Activated CD8-positive, alpha-beta memory T cell treated with anti-CD3 and anti-CD28 coated beads for 48 hours (primary cell): ENCODE measurements at places on chromosomes 5 and 9.

DNA sequence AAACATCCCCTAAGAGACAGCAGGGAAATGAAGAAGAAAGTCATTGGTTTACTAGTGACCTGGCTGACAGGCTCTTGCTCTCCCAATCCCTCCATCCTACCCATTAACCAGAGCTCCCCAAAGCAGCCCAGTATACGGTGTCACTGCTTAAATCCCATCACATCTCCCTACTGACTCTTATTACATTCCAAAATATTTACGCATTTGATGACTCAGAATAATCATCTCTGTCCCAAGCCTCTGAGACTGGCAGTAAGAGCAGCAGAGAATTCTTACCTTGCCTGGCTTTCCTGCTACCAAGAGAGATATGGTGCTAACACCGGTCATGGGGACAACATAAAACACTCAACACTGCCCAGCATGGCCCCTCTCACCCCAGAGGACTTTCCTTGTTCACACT is 20.2 kb upstream of the WHRN start:
- DNase-seq, result no peak

DNA sequence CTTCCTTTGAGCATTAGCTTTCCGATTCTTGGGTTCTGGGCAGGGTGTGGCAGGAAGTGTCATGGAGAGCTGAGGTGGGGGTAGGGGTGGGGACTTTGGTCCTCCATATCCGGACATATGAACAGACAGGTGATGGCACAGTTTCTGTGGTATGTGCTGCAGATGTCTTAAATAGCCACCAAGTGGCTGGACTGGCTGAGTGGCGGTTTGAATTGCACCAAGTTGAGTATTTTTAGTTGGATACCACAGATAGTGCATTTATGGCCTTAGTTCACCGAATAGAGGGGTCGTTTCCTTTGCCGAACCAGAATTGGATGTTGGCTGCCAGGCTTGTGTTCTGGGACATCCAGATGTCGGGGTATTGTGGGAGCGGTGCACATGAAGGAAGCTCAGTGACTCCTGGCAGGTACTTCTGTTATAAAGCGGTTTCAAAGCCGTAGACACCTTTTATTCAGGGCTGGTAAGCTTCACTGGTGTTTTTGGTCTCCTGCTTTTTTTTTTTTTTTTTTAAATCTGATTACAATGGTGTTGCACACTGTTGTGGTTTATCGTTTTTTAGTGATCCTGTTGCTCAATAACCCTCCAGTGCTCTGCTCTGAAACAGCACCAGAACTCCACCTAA is 15.1 kb upstream of the TNFAIP8 start:
- no peak for DNase-seq

DNA sequence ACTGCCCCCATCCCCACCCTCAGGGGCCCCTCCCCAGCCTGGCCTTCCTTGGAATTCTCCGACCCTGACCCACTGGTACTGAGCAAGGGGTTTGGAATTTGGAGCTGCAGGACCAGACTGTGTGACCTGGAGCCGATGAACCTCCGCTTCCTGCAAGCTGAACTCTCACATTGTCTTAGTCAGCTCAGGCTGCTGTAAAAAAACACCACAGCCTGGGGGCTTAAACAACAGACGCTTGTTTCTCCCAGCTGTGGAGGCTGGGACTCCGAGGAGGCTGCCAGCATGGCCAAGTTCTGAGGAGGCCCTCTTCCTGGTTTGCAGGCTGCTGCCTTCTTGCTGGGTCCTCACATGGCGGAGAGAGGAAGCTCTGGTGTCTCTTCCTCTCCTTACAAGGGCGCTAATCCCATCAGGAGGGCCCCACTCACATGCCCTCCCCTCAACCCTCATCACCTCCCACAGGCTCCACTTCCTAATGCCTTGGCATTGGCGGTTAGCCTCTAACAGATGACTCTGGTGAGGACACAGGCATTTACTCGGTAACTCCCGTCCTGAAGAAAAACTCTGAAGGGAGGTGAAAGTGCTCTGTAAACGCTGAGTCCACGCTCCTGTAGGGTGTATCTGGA is 42.4 kb downstream of the C5orf15 start:
- no peak for DNase-seq

GRCh38 chr9:94168203-94169000 is 84.1 kb downstream of the PTPDC1 start:
- no peak for DNase-seq

DNA sequence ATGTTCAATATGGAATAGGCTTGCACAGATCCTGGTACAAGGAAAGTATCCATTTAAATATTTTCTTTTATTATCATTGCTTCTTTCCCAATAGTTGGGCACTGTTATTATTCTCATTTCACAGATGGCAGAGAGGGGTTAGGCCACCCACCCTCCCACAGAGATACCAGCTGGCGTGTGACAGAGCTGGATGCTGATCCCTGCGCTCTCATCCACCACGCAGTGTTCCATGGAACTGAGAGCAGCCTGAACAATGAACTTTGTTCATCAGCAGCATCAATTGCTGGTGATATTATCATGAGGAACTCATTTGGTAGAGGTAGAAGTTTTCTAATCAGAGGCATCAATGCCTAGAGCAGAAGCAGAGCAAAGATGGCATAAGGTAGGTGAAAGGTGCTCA is 227.9 kb downstream of the ESM1 start:
- no peak for DNase-seq

- no peak for DNase-seq
These were observed 54.3 kb upstream of the TNFSF15 start for GRCh38 chr9:114860187-114860586.

DNA sequence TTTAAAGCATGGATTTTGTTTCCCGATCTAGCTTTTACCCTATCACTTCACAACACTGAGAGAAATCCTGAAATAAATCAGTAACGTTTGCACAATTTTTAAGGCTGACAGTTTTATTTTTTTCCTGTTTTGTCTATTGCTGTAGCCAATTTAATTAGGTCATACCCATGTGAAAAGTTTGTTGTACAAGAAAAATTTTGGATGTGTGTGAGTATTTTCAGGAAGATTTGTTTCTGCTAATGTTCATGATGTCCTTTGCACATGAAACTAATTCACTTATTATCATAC is 237.8 kb downstream of the ARRDC3 start:
- no peak for DNase-seq

DNA sequence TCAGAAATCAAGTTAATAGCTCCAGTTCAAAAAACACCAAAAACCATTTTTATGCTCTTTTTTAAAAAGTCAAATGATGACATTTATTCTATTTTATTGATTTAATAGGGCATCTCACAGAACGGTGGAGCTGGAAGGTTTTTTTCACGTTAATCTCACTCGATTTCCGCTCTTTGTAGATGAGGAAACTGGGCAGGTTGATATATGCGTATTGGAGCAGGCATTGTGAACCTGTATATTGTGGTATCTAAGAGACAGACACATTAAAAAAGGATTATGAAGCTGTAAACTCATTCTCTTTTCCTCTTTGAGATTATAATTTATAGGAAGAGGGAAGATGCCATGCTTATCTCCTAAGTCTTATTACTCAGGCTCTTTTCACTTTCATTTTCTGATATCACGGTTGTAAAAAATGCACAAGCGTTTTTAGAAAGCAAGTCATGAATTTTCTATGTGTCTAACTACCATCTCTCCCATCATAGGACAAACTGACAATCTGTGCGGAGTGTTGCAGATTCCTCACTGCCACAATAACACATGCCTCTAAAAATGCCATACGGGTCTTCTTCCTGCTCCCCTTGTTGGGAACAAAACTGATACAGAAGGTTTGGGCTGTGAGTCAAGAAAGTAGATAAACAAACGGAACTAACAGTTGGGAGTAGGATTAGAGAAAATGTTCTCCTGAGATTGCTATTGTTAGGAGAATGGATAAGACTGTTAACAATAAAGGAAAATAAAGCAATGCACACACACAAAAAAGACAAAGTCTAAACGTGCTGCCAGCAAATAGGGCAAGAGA is 1997.7 kb downstream of the MAT2B start:
- no peak for DNase-seq

DNA sequence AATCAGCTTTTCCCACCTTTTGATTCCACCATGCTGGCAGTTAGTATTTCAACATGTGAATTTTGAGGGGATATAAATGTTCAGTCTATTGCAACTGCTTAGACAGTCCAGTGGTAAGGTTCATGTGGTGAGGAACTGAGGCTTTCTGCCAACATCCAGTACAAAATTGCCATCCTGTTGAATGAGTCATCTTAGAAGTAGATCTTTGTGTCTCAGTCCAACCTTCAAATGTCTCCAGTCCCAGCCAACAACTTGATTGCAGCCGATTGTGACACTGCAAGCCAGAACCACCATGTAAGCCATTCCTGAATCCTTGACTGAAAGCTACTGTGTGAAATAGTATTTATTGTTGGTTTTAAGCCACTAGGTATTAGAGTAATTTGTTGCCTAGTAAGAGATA is 331.5 kb upstream of the GRIN3A start:
- no peak for DNase-seq

- DNase-seq, result no peak
These were observed 509.4 kb downstream of the NFIB start for GRCh38 chr9:13804532-13804931.

- DNase-seq, result no peak
These were observed 95.6 kb downstream of the HSPA4 start for GRCh38 chr5:133147411-133147810.

DNA sequence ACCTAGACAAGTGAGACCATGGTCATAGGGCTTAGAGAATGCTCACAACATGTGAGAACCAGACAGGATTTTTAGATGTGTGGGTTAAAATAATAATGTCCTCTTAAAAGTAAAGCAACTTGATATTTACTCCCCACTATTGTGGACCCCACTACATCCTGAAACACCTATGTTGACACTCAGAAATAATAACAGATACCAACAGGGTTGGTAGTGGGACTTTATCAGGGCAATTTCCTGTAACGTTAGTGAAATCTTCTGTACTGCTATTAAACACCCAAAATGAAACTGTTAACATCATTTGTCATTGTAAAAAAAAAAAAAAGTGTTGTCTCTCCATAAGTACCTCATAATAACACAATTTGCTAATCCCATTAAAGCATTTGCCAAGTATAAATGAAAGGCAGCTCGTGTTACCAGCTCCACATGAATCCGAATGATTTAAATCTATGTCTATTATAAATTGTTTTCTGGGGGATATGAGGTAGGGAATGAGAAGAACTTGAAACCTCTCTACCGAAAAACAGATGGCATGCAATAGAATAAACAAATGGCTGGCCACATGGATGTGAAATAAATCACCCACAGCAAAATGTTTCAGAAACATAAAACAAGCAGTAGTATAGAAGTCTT is 285.9 kb downstream of the ARHGEF28 start:
- DNase-seq, result no peak

- DNase-seq, result no peak
These were observed 1.4 kb downstream of the STING1 start for GRCh38 chr5:139481122-139481533.

DNA sequence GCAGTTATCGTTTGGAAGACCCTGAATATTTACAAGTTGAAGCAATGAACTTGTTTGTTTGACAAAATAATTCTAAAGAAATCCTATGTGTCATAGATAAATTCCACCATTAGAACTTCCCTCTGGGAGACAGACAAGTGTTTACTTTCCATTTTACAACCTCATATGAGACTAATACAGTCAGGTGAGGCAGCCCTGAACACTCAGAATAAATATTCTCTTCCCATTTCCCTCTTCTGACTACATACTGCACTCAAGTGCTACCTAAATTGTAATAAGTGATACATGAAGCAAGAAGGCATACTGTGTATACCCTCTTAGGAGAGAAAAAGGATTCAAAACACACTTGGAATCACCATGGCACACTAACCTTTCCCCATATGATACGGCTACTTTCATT is 6.8 kb downstream of the RASEF start:
- no peak for DNase-seq
